ENCODE measurements at places on chromosomes 7 and 10.

DNA sequence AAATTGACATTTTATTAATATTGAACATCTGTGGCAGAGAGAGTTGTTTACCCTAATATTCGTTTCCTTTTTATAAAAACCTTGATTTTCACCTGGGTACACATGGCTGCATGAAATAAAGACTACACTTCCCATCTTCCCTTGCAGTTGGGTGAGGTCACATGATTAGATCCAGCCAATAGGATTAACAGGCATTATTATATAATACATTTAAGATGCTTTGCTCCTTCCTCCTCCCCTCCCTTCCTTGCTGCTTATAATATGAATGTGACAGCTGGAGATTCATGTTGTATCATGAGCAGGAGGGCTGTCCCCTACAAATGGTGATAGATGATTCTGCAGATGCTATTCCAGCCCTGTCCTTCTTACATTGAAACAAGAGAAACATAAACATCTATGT is 146.6 kb downstream of the SH2D4B start:
- no peak for DNase-seq

DNA sequence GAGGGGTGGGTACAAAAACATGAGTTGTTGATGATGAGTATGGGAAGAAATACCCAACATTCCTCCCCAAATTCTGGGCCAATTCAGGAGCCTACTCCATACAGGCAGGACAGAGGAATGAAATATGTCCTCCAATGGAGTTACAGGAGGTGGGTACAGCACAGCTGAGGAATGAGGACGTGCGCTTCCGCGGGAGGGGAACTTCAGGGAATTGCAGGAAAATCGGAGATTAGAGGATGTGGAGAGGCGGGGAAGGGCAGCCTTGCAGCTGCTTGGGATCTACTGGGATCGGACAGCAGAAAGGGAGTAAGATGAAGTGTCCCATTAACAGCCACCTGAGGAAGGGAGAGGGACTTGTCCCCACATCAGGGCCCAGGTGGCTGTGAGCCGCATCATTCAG is 50.2 kb downstream of the PDIA4 start:
- no peak for DNase-seq

- DNase-seq = peak; percentile 42
These were observed 493.4 kb downstream of the TNS3 start for GRCh38 chr7:47088329-47089067.

GRCh38 chr7:157425137-157425731 is 88.4 kb downstream of the DNAJB6 start:
- DNase-seq = peak; percentile 32

- DNase-seq = no peak
These were observed 33.4 kb downstream of the ZC3HAV1 start for GRCh38 chr7:139075871-139076686.

DNA sequence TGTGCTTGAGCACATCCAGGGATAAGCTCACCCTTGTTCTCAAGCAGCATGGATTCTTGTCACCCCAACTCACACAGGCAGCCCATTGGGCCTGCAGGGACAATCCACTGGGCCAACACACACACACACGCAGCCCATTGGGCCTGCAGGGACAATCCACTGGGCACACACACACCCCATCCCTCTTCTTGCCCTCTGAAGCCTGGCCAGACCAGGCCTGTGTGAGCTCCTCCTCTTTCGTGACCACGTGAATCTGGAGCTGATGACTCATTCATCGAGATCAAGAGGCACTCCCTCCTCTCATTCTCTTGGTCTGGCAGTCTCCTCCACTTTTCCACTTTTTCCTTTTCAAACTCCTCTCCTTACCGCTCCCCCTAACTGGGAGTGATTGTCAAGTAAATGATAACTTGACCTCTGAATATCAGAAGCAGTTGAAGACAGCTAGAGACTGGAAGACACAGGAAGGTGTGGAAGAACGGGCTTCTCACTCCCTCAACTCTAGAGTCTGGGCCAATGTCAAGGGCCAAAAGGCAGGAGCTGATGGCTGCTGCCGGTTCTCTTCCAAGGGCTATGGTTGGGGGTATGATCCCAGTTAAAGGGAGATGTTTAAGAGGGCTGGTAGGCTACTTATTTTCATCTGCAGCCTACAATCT is 89.7 kb downstream of the HIPK2 start:
- no peak for DNase-seq

GRCh38 chr10:87705339-87705738 is 45.7 kb downstream of the PAPSS2 start:
- no peak for DNase-seq

DNA sequence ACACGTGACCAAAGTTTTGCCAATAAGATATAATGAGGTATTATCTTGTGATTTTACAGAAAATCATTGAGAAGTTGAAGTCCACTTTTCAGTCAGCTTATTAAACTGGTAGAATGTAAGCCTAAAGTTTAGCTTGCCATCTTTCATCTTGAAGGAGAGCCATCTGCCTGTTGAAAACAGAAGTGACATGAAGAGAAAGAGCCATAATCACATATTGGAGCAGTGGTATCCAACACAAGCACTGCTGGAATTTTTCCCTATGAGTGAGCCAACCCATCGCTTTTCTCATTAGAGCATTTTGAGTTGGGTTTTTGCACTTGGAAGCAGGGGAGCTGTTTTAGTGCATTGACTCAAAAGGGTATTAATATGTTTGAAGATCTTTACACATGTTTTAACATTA is 117.6 kb upstream of the FERD3L start:
- no peak for DNase-seq

DNA sequence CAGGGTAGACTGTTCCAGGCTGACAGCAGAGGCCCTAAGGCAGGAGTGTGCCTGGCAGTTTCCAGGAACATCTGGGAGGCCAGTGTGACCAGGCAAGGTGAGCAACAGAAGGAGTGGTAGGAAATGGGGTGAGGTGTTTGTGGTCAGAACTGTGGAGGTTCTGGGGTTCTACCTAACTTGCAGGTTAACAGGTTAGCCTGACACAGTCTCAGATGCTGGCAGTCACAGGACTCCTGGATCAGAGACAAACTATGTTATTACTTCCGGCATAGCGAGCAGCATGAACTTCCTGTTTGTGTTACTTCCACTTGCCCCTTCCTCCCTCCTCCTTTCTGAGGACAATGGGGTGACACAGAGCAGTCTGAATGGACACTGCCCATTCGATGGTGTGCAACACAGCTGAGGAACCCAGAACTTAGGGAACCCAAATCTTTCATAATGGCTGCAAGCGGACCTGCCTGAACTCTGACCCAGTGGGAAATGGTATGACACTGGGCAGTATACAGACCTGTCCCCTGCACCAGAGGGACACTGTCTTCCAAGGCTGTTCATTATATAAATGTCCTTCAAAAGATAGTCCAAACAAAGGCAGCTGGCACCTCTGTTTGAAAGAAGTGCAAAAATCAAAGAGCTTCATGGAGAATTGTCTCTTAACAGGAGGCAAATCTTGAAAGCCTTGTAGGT is 3.9 kb upstream of the SAR1A start:
- no peak for DNase-seq

DNA sequence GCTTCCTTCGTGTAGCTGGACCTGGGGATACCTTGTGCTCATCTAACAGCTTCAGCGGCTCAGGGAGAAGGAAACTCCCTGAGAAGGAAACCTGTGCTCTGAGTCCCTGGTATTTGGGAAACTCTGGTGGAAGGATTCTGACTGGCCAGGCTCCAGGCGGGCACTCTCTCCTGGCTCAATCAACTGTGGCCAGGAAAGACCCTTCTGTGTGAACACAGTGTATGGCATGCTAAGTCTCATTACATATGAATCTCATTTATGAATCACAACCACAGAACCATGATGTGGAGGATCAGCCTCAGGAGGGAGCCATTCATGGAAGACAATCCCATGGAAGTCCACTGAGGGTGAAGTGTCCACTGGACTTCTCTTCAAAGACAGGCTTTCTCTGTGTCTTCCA is 20.9 kb downstream of the NPS start:
- DNase-seq = no peak

GRCh38 chr10:19628767-19629560 is 187.3 kb upstream of the PLXDC2 start:
- DNase-seq = no peak

DNA sequence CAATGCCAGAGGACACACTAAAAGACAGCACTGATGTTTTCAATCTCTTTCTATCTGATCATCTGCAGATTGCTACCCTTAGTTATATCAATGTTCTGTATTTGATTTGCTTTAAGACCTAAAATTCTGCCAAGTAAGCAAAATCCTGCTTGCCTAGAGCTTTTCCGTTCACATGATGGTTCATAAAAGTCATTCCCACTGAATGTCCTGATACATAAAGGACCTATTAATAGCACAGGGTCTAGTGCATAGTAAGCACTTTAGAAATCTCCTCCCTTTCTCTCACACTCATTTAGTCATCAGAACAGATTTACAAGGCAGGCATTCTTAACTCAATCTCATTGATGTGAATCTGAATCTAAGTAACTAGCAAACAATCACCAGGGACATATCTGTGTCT is 68.8 kb downstream of the PCGF5 start:
- DNase-seq = no peak

DNA sequence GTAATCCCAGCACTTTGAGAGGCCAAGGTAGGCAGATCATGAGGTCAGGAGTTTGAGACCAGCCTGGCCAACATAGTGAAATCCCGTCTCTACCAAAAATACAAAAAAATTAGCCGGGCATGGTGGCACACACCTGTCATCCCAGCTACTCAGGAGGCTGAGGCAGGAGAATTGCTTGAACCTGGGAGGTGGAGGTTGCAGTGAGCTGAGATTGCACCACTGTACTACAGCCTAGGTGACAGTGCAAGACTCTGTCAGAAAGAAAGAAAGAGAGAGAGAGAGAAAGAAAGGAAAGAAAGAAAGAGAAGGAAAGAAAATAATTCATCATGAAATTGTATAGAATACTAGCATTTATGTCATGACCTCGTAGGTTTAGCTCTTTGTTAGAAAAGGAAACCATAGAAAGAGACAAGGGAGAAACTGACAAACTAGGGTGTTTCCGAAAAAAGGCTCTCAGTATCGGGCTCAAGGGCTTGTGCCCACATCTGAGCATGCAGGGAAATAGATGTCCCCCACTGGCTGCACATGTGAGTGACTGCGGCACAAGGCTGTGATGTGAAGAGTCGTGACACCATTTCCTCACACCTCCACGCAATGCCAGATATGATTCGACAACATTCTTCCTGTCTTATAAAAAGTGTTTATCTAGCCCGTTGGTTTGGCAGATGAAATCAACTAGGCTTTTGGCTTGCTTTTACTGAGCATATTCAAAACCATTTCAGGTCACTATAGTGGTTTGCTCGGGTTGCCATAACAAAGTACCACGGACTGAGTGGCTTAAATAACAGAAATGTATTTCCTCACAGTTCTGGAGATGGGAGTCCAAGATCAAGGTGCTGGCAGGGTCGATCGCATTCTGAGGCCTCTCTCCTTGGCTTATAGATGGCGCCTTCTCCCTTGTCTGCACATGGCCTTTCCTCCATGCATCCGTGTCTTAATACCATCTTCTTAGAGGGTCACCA is 2.0 kb downstream of the SRGN start:
- DNase-seq = no peak

DNA sequence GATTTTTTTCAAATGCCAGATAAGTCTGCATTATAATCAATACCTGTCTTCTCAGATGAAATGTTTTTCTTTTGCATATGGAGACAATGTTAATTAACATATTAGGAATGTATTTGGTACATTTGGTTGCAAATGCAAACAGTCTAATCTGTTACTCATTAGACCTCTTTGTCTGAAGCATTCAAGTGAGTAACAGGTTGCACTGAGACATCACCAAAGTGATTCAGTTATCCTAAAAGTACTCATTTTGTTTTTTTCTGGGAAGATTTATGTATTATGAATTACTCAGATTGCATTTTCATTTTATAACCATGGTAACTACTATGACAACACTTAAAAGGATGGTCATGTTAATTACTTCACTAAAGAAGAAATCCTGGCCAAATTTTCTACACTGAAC is 513.6 kb downstream of the HTR7 start:
- DNase-seq = no peak

DNA sequence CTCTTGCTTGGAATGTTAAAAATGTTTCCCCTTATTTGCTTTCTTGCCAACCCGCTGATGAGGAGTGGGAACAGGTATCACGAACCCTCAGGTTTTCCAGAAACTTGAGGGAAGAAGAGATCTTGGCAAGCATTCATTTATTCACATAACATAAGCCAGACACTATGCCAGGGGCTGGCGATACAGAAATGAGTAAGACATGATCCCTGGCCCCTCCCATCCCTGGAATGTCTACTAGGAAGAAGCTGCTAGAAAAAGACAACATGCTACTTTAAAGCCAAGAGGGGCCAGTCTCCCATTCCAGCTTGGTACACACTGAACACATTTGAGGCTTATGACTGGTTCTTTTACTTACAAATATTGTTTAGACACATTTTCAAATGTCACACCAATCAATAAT is 26.4 kb downstream of the SLC35B4 start:
- no peak for DNase-seq

GRCh38 chr10:102408131-102408727 is 10.4 kb downstream of the PSD start:
- DNase-seq = no peak

DNA sequence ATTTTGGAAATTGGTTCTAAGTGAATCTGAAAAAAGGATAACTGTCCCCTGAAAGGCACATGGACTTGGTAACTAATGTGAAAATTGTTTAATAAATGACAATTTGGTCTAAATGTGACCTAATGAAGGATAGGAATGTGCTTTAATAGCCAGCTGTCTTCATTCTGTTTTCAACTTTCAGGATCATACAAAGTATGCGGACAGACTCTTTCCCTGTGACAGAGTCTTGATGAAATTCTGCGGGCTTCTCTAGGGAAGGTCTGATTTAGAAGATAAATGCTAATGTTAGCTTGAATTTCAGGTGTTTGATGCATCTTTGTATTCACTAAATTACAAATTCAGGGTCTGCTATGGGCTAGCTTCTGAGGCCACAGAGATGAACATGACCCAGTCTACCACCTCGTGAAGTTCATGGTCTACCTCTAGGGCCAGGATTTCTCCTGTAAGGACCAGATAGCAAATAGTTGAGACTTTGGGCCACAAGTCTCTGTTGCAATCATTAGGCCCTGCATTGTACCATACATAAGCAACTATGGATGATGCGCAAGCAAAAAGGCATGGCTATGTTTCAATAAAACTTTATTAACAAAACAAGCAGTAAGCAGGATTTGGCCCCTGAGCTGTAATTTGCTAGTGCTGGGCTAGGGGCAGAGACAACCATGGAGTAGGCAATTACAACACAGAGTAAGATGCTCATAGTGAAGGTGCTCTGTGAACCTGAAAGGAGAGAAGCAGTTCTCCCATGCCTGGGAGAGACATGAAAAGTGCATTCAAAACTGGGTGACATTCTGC is 368.6 kb downstream of the INHBA start:
- DNase-seq = no peak

GRCh38 chr7:135420786-135421185 is 89.1 kb downstream of the CNOT4 start:
- DNase-seq = no peak

DNA sequence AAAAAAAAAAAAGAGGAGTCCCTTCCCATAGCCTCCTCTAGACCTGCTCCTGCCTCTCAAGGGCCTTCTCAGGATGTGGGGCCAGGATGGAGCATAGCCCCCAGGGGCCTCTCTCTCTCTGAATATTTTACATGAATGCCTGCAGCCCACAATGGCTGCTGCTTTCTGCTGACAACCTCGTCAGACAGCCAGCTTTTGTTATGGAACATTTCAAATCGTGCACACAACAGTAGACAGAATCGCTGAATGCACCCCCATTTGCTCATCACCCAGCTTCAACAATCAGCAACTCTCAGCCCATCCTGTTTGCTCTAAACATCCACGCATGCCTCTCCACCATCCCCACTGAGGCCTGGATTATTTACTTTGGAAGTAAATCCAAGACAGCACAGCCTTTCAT is 5.4 kb downstream of the PLAC9 start:
- no peak for DNase-seq

GRCh38 chr10:52805414-52806285 is 33.1 kb upstream of the MBL2 start:
- DNase-seq = no peak
